WTC11 (cell line): ENCODE measurements at places on chromosomes 13 and 19.

GRCh38 chr13:39306639-39307589, 268.7 kb downstream of the NHLRC3 start:
- DNase-seq = no peak

DNA sequence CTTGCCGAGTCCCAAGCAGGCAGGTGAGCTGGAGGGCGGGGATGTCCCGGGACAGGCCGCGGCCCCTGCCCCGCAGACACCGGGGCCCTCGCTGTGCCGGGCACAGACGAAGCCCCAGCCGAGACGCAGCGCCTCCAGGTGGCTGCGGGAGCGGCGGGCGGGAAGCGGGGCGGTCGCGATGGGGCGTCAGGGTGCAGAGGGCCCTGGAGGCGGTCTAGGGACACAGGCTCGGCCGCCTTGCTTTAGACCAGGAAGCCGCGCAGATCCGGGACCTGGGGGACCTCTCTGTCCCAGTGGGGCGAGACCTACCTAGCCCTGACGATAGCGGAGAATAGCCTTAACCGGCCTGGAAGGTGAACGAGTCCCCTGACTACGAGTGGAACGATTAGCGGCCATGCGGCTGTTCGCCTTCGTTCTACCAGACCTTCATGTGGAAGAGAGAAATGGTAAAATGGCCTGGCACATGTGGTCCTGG, 4.2 kb upstream of the ZNF564 start:
- DNase-seq = peak; percentile 75

GRCh38 chr19:29708554-29709439, 6.3 kb downstream of the C19orf12 start:
- no peak for DNase-seq

GRCh38 chr19:53246498-53246897, 8.2 kb downstream of the ZNF677 start:
- no peak for DNase-seq

DNA sequence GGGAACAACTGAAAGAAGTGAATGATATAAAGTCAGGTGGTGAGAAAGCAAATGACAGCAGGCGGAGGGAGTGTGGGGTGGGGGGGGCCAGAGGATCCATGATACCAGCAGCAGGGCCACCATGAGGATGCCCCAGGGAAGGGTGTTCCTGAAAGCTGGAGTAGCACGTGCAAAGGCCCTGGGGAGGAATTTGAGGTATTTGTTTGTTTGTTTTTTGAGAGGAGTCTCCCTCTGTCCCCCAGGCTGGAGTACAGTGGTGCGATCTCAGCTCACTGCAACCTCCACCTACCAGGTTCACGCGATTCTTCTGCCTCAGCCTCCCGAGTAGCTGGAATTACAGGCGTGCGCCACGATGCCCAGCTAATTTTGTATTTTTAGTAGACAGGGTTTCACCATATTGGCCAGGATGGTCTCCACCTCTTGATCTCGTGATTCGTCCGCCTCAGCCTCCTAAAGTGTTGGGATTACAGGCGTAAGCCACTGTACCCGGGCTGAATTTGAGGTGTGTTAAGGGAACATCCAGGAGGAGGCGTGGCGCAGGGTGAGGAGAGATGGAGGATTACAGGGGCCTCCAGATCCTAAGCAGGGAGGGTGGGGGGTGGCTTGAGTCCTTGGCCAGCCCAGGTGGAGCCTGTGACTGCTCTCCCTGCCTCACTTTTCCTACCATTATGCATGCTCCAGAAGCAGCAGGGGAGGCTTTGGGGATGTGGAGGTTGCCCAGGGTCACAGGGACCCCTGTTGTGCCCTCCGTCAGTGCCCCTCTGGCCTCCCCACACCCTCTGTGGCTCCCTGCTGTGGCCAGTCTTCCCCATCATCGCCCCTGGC, 12.4 kb upstream of the JUND start:
- no peak for DNase-seq

DNA sequence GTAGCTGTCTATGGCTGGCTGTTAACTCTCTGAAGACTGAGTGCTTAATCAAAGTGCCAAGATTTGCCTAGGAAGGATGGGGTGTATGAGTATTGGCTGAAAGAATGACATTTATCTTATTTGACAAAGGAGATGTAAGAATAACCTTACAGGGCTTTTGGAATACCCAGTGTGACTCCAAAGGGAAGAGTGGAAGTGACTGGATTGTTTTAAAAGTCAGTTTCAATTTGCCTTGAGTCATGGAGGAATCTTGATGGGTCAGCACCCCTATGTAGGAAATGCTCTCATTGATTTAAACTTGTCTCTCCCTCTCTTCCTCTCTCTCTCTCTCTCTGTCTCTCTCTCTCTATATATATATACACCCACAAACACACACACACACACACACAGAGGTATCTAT, 118.4 kb upstream of the CLDN10 start:
- no peak for DNase-seq
